AG10803 (cell line): ENCODE measurements at places on chromosomes 2 and 18.

DNA sequence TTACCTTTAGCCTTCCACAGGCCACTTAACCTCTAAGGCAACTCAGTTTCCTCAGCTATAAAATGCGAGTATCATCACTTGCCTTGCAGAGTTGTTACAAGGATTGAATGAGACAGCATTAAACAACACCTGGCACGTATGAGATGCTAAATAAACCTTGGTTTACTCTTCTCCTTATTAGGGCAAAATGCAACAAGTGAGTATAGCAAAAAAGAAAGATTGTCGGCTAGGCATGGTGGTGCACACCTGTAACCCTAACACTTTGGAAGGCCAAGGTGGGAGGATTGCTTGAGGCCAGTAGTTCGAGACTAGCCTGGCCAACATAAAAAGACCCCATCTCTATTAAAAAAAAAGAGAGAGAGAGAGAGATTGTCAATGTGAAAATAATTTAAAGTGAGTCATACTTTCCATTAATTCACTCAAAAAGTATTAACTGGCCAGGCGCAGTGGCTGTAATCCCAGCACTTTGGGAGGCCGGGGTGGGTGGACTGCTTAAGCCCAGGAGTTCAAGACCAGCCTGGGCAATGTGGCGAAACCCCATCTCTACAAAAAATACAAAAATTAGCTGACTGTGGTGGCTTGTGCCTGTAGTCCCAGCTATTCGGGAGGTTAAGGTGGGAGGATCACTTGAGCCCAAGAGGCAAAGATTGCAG, 8.0 kb downstream of the ATAD2B start:
- DNase-seq: no peak

DNA sequence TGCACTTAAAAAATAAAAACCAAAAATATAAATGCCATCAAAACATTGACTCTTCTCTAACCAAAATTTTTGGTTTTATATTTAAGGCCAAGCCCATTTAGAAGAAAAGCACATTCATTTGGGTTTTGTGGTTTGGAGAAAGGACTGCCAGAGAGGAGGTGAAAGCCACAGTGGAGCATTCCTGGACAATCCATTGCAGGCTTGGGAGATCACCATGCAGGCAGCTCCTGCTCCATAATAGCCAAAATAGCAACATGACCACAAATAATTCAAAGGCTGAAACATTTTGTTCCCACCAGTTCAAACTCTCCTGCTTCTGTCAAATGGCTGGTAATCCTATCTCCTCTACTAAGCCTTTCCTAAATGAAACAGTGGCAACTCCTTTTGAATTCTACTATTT, 73.5 kb downstream of the GALNT3 start:
- peak; percentile 97 for DNase-seq

GRCh38 chr2:236193026-236193425, 24.8 kb upstream of the GBX2 start:
- no peak for DNase-seq

GRCh38 chr2:27653397-27653796, 10.0 kb downstream of the SUPT7L start:
- DNase-seq: no peak

GRCh38 chr2:230614913-230615332, 97.7 kb upstream of the CAB39 start:
- no peak for DNase-seq

DNA sequence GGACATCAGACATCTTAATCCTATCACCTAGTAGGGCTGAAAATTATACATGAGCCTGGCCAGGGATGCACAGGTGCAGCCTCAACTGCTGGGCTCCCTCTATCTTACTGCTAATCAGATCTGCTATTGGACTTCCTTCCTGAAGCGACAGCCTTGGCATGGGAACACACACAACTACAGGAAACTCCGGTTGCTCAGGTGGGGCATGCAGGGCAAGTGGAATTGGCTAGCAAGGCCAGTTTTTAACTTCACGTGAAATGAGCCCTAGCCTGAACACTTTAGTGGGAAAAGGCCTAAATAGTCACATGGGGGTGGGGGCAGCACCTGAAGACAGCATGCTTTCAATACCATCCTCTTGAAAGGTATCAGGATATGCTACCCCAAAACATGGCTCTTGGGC, 147.9 kb upstream of the NCKAP5 start:
- no peak for DNase-seq

- DNase-seq: no peak
These were observed 513.5 kb downstream of the CMPK2 start for GRCh38 chr2:6352247-6352646.

- no peak for DNase-seq
These were observed 116.0 kb downstream of the DTNB start for GRCh38 chr2:25557179-25558036.

- DNase-seq: no peak
These were observed 5.7 kb upstream of the DNER start for GRCh38 chr2:229719926-229720647.

GRCh38 chr2:40287195-40287594, 164.7 kb downstream of the SLC8A1 start:
- DNase-seq: peak; percentile 54

GRCh38 chr2:119384971-119385370, 18.2 kb downstream of the DBI start:
- DNase-seq: no peak

DNA sequence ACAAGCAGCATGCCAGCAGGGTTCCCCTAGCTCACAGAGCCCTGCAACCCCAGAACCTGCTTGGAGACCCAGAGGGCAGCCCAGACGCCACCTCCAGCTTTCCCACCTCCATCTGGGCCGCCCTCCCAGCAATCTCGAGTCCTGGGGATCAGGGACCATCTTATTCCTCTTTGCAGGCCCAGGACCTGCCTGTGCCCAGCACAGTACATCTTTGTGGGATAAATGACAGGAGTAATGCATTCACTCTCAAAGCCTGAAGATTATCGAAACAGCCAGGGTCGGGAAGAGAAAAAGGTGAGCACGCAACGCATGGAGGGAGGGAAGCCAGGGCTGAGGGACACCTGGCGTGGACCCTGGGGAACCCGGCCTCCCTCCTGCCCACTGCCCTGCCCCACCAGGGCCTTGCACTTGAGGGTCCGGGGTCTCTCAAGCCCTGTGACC, 144.1 kb downstream of the NDUFA10 start:
- no peak for DNase-seq

DNA sequence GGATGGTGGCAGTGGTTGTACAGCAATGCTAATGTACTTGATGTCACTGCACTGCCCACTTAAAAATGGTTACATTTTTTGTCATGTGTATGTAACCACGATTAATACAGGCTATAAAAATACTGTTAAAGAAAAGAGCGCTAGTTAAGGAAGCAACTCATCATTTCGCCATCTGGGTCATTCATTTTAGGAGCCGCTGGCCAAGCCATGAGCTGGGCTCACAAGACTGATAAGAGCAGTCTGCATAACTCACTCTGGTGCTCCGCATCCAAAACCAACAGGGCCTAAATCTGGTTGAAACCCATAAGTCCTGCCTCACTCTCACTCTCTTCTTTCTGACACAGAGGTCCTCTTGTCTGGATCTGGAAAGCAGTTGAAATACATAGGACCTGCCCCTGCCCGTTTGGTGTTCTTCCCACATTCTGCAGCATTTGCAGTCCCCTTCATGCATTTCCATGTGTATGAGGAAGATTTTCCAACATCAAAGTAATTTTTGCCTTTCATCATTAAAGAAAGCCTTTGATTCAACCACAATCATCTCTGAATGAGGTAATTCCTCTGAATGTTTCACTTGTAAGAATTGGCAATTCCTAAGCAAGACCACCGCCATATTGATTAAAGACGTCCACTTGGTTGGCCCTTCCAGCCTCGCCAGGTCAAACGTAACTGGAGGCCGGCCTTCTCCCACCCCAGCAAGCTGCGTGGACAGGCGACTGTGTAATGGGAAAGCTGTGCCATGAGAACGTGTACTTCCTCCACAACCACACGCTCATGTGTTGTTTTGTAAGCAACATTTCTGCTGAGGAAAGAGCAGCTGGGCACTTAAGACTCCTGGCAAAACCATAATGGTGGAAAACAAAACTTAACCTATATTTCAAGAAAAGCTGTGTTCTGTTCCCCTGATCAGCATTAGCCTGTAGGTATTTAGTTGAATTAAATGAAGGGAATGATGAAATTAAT, 112.2 kb downstream of the VAPA start:
- no peak for DNase-seq

- DNase-seq: no peak
These were observed 280.6 kb downstream of the MYT1L start for GRCh38 chr2:2050446-2050845.

- DNase-seq: peak; percentile 81
These were observed 38.0 kb downstream of the ACKR3 start for GRCh38 chr2:236607471-236608187.

DNA sequence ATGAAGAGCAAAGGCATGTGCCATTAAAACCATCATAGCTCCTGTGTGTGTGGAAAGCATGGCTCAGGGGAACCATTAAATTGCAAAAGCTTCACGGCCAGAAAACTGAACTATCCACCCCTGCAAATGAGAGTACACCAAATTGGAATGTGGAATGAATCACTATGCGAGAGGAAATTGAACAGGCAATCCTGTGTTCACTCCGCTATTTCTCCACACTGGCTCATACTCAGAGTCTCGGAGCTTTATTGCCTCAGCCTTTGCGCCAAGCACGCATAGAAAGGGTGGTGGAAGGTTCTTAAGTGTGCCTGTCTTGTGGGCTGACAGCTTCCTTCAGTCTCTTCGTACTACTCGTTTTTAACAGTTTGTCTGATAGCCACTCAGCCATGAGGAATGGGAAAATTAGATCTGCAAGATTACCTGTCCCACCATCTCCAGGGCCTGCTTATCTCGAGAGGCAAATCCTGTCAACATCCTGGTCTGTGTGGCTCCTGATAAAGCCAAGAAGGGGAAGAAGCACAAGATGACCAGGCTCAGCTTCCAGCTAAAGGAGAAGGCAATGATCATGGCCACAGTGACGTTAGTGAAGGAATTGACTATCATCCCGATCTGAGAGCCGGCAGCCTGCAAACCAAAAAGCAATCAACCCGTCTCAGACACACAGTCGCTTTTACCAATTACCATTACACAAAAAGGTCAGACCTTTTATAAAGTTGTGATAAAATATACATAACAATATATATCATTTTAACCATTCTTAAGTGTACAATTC, 34.9 kb downstream of the G6PC2 start:
- peak; percentile 57 for DNase-seq

- no peak for DNase-seq
These were observed 4.9 kb upstream of the HAAO start for GRCh38 chr2:42797281-42797680.

DNA sequence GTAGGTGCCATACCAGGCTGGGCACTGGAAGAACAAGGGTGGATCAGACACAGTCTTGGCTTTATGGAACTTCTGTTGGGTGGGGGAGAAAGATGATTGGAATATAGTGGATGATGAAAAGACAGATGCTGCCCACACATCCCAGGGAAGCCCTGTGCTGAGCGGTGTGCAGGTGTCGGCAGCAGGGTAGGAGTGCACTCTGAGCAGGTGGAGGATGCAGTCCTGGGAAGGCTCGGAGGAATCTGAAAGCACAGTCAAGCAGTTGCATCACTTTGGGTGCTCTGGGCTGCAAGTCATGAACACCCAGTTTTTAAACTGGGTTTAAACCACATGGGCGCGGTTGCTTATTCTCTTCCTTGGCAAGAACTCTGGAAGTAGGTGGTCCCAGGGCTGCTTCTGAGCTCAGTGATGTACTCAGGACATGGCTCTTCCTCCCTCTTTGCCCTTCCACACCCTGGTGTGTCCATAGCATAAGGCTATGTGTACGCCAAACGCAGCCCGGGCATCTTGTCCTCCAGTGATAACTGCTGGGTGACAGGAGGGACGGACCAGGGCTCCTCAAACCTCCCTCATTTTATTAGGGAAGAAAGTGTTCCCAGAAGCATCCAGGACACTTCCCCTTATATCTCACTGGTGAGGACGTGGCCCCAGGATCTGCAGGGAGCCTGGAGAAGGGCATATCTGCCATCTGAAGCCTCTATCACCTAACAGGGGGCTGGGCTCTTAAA, 84.0 kb downstream of the SH3RF3 start:
- DNase-seq: no peak

GRCh38 chr2:62145478-62146100, 50.3 kb upstream of the B3GNT2 start:
- DNase-seq: no peak

DNA sequence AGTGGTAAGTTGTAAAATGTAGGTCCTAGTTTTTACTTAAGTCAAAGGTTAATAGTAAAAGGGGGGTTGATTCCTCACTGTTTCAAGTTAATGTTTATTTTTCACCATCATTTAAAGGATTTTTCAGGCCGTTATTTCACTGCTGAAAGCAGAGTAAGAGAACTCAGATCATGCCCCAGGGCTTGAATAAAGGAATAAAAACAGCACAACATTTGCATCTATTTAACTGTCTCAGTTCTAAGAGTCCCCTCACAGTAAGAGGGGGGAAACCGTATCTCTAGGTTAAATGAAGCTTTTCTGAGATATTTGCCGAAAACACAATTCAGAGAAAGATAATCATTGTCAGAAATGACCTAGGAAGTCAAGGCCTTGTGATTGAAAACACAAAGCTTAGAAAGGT, 138.2 kb upstream of the KCTD1 start:
- no peak for DNase-seq

DNA sequence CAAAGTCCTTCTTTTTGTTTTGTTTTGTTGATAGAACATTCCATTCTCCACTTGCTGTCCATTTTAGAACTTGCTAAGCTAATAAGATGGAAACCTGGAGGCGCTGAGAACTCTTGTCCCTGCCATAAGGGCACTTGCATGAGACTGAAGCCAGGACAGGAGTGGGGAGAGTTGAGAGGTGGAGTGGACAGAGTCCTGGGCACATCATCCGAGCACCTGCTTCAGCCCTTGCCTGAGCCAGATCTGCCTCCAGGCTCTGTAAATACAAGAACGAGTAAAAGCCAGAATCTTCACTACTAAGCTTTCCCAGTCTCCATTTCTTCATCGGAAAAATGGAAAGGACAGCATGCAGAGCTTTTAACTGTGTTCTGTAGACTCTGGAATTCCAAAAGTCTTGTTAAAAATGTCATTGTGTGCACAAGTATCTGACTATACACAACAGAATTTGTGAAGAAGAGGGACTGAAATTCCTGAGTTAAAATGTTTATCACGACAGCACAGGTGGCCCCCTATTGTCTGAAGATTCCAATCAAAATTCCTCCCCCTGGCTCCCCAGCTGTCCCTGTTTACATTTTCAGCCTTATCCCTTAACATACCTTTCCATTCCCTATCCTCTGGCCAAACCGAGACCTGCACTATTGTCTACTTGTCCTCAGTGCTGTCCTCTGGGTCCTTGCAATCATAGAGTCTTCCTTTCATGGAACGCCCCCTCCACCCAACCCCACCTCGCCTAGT, 498.2 kb upstream of the TNP1 start:
- no peak for DNase-seq

GRCh38 chr2:4873364-4873763, 818.8 kb upstream of the SOX11 start:
- DNase-seq: no peak
